ENCODE measurements at places on chromosomes 2 and 18. TPM values are rescaled to one million over a fixed set of nuclear protein-coding genes. Genes with fewer than 3 reads are reported as not detected.

DNA sequence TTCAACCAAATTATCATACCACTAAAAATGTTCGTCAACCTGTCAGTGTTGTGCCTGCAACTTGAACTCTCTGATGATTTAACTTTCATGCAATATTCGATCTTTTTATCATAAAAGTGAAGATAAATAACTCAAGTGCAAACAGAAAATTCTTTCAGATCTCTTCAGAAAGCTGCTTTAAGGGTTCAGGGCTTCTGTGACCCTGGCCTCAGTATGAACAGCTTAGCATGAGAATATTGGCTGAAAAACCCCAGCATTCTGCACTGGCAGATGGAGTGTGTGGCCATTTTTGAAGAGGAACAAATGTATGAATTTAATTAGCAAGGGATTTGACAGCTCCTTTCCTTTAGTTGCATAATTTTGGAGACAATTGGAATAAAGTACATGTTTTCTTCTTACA is 851.4 kb upstream of the SOX11 start:
- no peak for DNase-seq

DNA sequence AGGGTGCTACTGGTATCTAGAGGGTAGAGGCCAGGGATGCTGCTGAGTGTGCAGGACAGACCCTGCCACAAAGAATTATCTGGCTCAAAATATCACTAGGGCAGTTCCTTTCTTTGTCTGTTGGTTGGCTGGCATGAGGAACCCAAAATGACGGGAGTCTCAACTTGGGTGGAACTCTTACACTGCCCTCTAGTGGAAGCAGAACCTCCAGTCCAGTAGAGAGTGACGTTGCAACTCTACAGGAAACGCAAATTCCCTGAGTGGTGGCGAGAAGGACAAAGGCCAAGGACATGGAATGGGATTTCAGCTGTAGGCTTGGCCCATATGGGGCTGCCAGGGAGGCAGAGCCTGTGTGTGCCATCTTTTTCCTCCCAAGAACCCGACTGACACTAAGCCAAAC is 47.1 kb downstream of the COPS8 start:
- peak; percentile 48 for DNase-seq

- no peak for DNase-seq
Observed at GRCh38 chr2:9762164-9762563, 81.1 kb upstream of the TAF1B start.

- DNase-seq: peak; percentile 45
Observed at GRCh38 chr2:60554074-60554645, 706 bp upstream of the BCL11A start.

GRCh38 chr2:57776916-57777315 is 269.7 kb upstream of the VRK2 start:
- no peak for DNase-seq

DNA sequence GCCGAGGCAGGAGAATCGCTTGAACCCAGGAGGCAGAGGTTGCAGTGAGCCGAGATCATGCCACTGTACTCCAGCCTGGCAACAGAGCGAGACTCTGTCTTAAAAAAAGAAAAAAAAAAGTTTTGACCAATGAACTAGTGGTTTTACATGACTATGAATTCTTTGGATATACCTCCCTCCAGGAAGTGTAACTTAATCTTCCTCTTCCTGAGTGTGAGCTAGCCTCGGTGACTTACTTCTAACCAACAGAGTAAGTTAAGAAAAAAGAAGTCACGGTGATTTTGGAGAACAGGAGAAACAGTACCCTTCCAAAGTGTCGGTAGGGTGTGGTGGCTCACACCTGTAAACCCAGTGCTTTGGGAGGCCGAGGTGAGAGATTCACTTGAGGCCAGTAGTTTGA is 7.1 kb downstream of the TIA1 start:
- peak; percentile 60 for DNase-seq

DNA sequence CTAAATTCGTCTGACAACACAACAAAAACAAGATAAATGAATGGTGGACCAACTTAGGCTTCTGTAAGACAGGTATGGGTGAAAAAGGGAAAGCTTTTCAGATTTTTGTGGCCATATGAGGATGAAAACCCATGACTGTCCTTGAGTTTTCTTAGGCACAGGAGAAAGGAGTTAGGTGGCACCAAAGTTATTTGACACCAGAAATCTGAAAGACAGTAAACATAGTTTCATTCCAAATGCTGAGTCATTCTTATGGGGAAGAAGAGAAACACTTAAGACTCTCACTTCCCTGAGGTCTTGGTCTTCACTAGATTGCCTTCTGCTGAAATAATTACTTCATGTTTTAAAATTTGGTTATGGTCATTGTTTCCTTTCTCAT is 5.2 kb upstream of the GPD2 start:
- peak; percentile 90 for DNase-seq

Gene EVX2
- total RNA-seq: not detected

Gene ST8SIA3
- not detected for total RNA-seq

Gene ALS2
- 23.8 TPM for total RNA-seq

Gene TAF4B
- 13.0 TPM for total RNA-seq

Gene IL1B
- total RNA-seq: 67.5 TPM

Data from PC-3 (cell line).